Inflammatory macrophage (primary cell): ENCODE measurements at places on chromosomes 12 and 14.

DNA sequence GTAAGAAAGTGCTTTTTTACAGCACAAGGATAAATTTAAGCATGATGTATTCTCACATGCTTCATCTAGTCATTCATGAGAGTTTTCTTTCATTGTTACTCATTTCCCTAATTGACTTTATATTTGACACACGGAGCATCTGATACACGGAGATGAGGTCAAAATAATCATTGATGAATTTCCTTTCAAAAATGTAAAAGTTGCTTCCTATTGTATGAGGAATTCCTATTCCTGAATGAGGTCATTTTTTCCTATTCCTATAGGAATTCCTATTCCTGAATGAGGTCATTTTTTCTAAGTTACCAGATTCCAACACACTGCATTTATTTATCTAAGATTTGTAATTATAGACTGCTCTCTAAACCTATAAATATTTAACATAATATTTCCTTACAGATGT lies 316.7 kb upstream of the KITLG start:
- DNase-seq, result no peak

DNA sequence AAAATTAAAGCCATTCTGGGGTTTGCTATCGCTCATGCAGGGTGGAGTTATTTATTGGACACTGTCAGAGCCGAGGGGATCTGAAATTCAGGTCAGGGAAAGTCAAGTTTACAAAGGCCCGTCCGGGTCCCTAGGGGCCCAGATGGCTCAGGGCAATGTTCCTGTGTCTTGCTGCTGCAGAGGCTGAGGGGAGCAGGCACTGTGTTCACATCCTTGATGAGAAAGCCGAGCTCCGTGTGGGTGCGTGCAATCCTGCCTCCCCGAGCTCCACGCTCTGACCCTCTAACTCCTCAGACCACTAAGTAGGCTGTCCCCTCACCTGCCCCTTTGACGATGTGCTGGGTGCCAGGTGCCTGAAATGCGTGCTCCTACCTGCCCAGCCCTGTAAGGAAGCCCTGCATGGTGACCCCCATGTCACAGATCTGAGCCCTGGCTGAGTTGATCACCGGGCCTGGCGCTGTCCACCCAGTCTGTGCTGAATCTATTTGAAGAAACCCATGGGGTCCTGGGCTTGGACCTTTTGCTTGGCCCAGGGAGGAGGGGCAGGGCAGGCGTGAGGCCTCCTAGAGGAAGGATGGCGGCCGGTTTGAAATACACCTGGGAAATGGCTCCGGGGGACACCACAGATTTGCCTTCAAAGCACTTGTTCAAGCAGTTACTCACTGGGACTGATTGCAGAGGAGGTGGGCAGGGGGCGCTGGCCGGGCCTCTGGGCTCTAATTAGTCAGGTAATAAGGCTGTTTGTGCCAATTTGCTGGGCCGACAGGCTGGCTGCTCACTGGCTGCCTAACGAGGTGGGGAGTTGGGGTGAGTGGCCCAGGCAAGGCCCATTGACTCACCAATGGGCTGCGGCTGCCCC lies 204.3 kb downstream of the KIF26A start:
- no peak for DNase-seq

- DNase-seq, result no peak
These were observed 95.2 kb upstream of the FOXG1 start for GRCh38 chr14:28671425-28671824.

GRCh38 chr12:122951406-122951805 lies 14.9 kb downstream of the ABCB9 start:
- DNase-seq, result peak; percentile 84

DNA sequence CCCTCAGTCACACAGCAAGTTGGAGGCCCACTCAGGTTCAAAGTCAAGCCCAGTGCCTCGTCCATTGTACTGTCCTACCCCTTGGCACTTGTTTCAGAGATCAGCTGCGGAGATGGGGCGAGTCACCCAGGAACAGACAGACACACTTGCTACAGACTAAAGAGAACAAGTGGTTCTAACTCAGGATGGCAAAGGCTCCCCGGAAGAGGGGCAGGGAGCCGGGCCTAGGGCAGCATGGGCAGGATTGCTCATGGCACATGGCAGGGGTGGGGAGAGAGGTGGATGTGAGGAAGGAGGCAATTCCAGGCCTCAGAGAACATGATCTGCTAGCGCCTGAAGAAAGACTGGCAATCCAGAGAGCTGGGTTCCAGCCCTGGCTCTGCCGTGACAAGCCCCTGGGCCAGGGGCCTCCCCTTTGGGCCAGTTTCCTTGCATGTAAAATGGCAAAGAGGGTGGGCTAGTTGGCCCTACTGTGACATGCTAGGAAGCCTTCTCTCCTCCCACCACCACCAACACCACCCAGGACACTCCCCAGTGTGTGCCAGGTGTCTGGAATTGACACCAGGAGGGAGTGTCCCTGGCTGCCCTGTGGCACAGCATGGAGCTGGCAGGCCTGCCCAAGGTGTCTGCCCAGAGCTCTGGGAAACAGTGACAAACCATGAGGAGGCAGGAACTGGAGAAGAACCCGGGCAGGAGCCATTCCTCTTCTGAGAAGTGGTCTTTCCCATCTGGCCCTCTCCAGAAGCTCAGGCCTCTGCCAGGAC lies 24.0 kb upstream of the IRF2BPL start:
- DNase-seq, result no peak

DNA sequence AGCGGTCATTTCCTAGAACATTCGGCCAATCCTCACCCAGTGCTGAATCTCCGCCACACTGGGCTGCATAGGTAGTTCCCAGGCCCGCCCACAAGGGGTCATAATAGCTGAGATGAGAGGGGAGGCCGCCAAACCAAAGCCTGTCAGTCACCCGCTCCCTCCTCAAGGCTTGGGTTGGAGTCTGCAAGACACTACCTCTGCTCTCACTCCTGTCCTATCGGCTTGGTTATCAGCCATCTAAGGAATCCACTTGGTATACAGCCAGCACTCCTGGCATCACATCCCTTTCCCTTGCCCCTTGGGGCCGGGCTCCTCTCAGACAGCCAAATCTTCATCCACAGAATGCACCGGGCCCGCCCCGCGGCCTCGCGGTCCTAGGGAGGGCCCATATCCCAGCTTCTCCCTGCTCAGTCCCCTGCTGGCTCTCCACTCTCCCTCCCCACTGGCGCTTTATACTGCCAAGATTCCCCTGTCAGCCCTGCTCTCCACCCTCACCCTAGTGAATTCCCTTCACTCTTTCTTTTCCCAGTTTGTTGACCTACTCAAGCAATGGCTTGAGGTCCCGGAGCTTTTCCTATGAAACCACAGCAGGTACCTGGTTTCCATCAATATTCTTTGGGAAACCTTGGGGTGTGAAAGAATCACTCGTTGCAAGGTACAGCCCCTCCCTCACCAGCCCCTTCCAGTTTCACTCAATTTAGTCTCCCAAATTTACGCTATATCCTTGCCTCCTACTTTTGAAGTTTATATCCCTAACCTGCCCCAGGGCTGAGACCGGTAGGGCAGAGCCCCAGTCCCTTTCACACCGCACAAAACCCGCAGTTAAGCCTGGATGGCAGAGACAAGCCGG lies 1.4 kb downstream of the IFFO1 start:
- DNase-seq, result peak; percentile 73

GRCh38 chr12:88092771-88093170 lies 49.1 kb downstream of the CEP290 start:
- DNase-seq, result no peak

GRCh38 chr14:22737052-22737451 lies 29.4 kb upstream of the OXA1L start:
- no peak for DNase-seq

GRCh38 chr12:124474709-124475108 lies 92.7 kb downstream of the NCOR2 start:
- DNase-seq, result no peak

- no peak for DNase-seq
These were observed 9.0 kb downstream of the HOXC12 start for GRCh38 chr12:53963434-53964314.
